ENCODE measurements at places on chromosomes 1 and 21.

DNA sequence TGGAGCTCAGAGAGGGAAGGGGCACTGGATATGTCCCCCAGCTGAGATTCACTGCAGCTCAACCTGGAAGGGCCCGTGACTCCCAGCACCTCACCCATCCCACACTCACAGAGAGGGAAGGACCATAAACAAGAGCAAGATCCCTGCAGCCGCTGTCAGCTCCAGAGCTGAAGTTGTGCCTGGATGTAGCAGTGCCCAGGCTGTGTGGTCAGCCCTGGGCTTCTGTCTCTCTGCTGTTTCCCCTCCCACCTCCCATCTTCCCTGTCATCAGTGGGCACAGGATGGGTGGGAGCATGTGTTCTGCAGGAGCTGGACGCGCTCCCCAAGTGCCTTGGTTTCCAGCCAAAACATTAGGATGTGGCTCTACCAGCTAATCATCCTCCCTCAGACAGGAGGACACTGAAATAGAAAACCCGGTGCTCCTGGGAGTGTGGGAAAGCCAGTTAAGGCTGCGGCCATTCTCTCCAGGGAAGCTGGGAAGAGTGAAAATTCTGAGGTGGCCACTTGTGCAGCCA is 282.7 kb downstream of the NPHP4 start:
- DNase-seq, result no peak

DNA sequence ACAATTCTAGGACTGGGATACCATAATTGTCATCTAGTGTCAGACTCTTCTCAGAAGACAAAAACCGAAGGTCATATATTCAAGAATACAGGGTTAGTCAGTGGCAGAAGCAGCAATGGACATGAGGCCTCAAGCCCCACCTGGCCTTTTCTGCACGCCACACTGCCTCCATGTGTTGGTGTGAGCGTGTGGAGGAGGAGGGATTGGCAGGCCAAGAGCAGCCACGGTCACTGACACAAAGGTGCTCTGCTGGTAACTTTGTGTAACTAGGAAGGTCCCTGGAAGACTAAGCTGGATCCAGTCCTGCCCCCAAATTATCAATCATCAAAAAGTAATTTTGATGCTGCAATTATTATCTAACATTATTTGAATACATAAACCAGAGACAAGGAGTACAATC is 34.9 kb downstream of the HSF2BP start:
- DNase-seq, result peak; percentile 2

- peak; percentile 28 for DNase-seq
Observed at GRCh38 chr1:28928314-28928941, 14.1 kb downstream of the EPB41 start.

GRCh38 chr21:43956670-43957035 is 55.5 kb upstream of the TRAPPC10 start:
- no peak for DNase-seq

DNA sequence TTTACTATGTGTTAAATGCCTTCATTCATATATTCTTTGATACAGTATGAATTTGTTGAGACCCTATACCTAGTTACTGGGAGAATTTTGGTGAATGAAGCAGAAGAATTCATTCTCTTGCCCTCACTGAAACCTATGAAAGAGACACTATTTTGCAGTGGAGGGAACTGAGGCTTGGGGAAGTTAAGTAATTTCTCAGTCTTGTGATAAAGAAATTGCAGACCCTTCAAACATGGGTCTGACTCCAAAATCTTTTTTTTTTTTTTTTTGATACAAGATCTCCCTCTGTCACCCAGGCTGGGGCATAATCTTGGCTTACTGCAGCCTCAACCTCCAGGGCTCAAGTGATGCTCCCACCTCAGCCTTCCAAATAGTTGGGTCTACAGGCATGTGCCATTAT is 132.1 kb downstream of the DNM3 start:
- no peak for DNase-seq

DNA sequence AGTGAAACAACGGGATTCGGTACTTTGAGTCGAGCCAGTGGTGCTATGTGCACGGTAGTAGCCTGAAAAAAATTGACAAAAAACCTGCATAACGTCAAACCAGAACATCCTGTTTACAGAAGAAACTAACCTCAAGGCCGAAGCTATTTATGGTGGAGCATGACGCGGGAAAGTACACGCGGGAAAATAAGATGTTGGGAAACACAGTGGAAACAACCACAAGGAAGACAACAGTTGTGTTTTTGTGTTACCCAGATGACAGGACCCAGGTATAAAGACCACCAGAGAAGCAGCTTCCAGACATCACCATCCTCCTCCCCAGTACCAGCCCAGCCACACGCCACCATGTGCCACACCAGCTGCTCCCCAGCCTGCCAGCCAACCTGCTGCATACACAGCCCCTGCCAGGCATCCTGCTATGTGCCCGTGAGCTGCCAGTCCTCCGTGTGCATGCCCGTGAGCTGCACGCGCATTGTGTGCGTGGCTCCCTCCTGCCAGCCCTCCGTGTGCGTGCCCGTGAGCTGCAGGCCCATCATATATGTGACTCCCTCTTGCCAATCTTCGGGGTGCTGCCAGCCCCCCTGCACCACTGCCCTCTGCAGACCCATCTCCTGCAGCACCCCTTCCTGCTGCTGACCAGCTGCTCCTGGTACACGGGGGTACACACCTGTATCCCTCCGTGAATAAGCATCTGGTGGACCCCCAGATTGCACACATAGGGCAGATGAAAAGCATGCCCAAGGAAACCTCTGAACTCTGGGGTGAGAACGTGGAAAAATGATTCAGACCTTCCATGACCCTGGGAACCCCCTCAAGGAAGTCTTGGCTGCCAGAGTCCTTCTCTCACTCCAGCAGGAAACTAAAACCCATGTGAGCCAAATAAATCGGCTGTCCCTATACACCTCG is at the start of gene KRTAP12-3:
KRTAP12-3 (plus strand) TSS at position 298 of the 906 bp plus-strand sequence; CDS start at position 346, 48 bp downstream.
- no peak for DNase-seq

- DNase-seq, result no peak
Observed at GRCh38 chr1:54595956-54596498, 27.3 kb downstream of the FAM151A start.

DNA sequence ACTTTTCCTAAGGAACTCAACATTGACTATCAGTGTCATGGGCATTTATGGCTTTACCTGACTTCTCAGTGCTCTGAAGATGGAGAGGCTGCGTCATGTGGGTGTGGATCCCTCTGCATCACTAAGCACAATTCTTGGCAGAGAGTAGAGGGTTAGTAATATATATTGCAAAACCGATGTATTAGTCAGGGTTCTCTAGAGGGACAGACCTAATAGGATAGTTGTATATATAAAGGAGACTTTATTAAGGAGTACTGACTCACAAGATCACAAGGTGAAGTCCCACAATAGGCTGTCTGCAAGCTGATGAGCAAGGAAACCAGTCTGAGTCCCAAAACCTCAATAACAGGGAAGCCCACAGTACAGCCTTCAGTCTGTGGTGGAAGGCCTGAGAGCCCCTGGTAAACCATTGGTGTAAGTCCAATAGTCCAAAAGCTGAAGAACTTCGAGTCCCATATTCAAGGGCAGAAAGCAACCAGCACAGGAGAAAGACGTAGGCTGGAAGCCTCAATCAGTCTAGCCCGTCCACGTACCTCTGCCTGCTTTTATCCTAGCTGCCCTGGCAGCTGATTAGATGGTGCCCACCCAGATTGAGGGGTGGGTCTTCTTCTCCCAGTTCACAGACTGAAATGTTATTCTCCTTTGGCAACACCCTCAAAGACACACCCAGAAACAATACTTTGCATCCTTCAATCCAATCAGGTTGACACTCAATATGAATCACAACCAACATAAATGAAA is 159.7 kb upstream of the NRIP1 start:
- no peak for DNase-seq

GRCh38 chr21:46095083-46095719 is 2.7 kb upstream of the COL6A2 start:
- DNase-seq, result no peak

GRCh38 chr1:22710701-22711049 is at the start of gene EPHB2:
EPHB2 (plus strand) TSS chr1:22710839; CDS start chr1:22710983, 144 bp downstream.
- peak; percentile 47 for DNase-seq

DNA sequence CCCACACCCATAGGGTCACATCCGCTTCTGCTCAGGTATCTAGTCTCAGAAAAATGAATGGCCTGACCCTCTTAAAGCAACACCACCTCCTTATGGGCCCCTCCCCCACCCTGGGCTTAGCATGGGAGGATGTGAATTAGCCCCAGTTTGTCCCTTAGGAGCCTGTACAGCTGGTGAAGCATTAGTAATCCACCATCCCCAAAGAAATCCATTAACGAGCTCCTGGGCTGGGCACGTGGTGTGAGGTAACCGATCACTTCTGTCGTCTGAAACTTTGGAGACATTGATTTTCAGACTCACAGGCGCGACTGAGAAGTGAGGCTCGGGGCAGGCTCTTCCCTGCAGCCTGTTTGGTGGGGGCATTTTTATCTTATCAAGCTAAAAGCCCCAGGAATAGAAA is 10.5 kb downstream of the RASSF5 start:
- no peak for DNase-seq

GRCh38 chr1:46394108-46394871 is at the start of gene FAAH:
FAAH (plus strand) TSS chr1:46394317; CDS start chr1:46394349, 32 bp downstream.
- DNase-seq, result peak; percentile 64

DNA sequence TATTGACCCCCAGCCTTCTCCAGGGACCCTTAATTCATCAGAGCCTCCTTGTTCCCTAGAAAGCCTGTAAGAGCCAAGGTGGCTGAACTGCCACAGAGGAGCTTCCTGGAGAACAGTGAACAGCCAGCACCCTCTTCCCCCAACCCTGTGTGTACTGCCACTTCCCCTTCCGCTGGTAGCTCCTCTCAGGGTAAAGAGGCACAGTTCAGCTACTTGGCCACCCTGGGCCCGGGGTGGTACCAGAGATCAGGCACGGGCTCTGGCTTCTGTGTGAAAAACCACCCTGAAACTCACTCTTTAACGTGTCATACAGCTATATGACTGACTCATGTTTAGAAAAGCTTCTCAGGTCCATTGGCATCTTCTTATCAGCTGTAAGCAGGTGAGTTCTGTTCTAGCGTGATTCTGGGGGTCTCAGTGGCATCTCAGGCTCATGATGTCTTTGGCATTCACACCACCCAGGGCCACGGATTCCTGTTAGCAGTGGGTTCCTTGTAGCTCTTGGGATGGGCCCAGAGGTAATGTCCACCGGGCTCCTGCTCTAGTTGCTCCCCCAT is 22.4 kb downstream of the ARMH1 start:
- no peak for DNase-seq

- no peak for DNase-seq
Observed at GRCh38 chr1:31783846-31784245, 19.7 kb upstream of the ADGRB2 start.

GRCh38 chr1:57959531-57960241 is 535.8 kb upstream of the DAB1 start:
- no peak for DNase-seq

DNA sequence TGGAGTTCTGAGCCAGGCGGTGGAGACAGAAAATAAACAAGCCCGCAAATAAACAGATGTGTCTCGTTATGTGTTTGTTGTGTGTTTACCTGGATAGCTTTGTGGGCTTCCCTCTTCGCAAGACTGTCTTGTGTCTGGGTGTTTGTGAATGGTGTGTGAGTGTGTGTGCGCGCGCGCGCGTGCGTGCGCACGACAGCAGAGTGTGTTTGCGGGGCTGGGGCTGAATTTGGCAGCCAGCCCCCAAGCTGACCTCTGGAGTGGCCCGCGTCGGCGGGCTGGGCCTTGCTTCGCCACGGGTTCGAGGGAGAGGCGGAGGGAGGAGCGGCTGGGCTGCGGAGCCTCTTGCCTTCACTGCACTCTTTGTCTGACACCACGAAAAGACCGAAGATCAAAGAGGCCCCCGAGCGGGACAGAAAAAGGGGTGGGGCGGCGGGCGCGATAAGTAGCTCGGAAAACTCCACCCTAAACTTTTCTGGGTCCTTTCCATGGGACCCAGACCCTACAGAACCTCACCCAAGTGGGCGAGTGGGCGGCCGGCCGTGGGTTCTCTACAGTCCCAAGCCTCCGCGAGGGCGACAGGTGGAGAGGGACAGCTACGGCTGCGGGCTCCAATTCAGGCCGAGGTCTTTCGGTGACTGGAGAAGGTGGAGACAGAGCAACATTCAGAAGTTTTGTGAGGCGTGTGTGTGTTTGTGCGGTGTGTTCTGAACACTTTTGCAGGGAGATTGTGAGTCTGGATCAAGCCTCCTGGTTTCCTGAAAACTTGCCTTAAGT is 14.5 kb downstream of the PAX7 start:
- DNase-seq, result no peak

DNA sequence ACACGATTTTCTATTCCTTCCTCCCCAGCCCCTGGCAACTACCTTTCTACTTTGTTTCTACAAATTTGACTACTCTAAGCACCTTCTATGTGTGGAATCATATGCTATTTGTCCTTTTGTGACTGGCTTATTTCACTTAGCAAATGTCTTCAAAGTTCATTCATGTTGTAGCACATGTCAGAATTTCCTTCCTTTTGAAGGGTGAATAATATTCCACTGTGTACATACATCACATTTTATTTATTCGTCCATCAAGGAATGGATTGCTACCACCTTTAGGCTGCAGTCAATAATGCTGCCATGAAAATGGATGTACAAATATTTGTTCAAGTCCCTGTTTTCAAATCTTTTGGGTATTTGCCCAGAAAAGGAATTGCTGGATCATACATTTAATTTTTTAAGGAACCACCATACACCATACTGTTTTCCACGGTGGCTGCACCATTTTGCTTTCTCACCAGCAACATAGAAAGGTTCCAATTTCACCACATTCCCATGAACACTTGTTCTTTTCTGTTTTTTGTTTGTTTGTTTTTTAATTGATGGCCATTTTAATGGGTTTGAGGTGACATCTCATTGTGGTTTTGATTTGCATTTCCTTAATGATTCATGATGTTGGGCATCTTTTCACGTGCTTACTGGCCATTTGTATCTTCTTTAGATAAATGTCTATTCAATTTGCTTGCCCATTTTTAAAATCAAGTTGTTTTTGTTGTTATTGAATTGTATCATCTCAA is 3.3 kb upstream of the PDZK1 start:
- DNase-seq, result no peak

- no peak for DNase-seq
Observed at GRCh38 chr1:92536980-92537884, 50.5 kb upstream of the GFI1 start.

DNA sequence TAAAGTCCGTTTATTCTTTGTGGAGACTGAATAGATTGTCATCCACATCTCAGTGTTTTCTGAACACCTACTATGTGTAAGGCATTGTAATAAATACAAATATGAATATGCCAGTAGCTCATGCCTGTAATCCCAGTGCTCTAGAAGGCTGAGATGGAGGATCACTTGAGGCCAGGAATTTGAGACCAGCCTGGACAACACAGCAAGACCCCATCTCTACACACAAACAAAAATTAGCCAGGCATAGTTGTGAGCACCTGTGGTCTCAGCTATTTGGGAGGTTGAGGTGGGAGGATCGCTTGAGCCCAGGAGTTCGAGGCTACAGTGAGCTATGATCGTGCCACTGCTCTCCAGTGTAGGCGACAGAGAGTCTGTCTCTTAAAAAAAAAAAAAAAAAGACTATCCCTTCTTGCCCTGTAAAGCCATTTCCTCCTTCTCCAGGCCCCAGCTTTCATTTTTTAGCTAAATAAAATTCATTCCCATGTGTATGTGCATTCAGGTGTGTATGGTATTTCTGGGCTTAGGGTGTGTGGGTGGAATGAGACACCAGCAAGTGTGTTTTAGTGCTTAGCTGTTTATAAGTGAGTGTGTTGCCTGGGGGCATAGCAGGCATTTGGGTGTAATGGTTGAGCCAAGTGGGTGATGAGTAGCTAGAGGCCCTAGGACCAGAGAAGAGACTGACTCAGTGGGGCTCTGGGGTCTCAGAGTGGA is 7.8 kb downstream of the CELSR2 start:
- DNase-seq, result no peak

- no peak for DNase-seq
Observed at GRCh38 chr1:180360333-180361075, 130.4 kb downstream of the LHX4 start.

GRCh38 chr1:43577655-43578542 is 47.2 kb downstream of the PTPRF start:
- no peak for DNase-seq
